ENCODE measurements at places on chromosomes 3 and 15.

DNA sequence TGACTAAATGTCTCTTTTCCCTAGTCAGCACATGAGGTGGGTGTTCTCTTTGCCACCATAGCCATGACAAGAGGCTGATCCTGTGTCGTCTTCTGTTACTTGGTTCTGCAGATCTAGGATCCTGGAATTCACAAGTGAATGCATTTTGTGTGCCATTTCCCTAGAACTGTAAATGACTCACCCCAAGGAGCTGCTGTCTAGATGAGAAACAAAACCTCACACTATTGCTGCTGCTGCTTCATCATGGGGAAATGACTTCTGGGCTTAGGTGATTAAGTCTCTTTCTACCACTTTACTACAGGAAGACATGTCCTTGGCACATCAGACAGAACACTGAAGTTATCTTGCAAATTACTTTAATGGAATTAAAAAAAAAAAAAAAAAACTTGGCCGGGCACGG, 54.9 kb downstream of the SLCO3A1 start:
- DNase-seq: no peak

GRCh38 chr3:100403362-100404249, 2.3 kb downstream of the LNP1 start:
- DNase-seq: peak; percentile 6

DNA sequence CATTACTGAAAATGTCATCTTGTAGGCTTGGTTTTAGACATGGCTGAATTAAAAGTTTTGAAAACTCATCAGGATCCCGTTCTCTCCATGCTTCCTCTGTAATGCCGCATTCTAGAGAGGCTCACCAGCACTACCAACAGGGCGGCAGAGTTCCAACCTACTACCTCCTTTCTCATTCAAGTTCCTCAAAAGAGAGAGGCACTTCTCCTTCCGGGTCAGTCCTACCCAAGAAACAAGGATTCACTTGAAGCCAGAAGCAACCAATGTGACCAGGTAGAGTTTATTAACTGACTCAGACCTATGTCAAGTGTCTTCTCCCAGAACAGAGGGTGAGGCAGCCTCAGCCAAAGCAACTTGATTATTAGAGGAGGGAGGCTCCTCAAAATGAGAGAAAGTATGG, 59.8 kb upstream of the GYG1 start:
- no peak for DNase-seq

DNA sequence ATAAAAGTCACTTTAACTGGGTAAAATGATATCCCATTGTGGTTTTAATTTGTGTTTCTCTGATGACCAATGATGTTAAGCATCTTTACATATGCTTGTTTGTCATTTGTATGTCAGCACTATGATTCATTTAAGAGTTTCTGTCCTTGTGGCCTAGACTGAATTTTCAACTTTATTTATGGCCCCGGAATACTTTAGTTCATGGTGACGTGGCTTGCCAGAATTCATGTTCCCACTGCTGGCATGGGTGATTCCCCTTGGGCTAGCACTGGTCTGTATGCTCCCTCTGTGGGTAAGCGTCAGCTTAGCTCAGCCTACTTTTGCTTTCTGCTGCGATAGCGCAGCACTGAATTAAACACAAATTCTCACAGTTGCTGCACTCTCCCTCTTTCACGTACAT, 436.3 kb upstream of the SGO1 start:
- no peak for DNase-seq

DNA sequence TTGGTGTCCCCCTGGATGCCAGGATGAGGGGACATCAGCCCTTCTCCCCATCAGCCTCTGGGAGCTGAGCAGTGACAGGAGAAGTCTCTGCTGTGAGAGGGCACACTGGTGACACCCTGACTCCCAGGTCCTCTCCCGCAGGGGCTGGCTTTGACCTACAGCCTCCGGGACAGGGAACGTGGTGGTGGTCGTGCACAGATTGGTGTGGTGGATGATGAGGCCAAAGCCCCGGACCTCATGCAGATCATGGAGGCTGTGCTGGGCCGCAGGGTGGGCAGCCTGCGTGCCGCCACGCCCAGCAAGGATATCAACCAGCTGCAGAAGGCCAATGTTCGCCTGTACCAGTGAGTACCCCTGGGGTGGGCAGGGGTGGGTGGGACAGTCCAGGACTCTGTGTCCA, 6.8 kb downstream of the VILL start:
- DNase-seq: no peak

GRCh38 chr3:119258915-119259314, 18.2 kb upstream of the B4GALT4 start:
- DNase-seq: no peak

GRCh38 chr3:183300996-183301562, 48.0 kb downstream of the B3GNT5 start:
- no peak for DNase-seq

GRCh38 chr3:182567700-182568099, 225.6 kb upstream of the ATP11B start:
- no peak for DNase-seq

GRCh38 chr3:23594894-23595670, 210.7 kb upstream of the UBE2E1 start:
- no peak for DNase-seq

Measured in NCI-H446 treated with DMSO at 0.1 percent for 48 hours (cell line).